ENCODE measurements at places on chromosomes 13 and 19.
A peak's percentile ranks its signal among the peaks of the same experiment; 100 is the strongest.

- no peak for DNase-seq
These were observed 360 bp downstream of the DDX39A start for GRCh38 chr19:14418856-14419105.

DNA sequence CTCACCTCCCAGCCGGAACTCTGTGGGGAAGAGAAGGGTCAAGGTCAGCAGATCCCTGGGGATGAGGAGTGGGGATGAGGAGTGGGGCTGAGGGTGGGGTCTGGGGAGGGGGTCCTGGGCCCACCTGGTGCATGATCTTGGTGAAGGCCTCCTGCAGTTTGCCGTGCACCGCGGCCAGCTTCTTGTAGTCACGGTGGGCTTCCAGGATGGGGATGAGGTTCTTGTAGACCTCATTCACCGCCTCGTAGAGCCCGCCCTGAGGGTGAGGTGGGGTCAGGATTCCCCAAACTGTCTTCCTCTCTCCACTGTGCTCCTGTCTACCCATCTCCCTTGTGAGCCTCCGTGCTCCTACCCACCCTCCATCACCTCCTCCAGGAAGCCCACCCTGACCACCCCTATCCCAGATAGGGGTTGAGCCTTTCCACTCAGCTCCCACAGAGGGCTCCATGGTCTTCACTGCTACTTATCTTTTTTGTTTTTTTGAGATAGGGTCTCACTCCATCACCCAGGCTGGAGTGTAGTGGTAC, 6.8 kb upstream of the KANK2 start:
- DNase-seq = no peak

- DNase-seq = peak; percentile 28
These were observed 60.5 kb downstream of the CCNE1 start for GRCh38 chr19:29872224-29872731.

DNA sequence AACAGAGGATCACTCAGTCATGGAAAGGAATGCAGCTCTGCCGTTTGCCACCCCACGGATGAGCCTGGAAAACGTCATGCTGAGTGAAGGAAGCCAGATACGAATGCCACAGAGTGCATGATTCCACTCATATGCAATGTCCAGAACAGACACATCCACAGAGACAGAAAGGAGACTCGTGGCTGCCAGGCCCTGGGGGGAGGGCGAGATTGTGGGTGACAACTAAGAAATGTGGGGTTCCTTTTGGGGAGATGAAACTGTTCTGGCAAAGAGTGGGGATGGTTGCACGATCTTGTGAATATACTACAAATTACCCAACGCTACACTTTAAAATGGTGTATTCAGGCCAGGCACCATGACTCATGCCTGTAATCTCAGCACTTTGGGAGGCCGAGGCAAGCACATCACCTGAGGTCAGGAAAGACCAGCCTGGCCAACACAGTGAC, 27.2 kb upstream of the NAPA start:
- DNase-seq = peak; percentile 49

DNA sequence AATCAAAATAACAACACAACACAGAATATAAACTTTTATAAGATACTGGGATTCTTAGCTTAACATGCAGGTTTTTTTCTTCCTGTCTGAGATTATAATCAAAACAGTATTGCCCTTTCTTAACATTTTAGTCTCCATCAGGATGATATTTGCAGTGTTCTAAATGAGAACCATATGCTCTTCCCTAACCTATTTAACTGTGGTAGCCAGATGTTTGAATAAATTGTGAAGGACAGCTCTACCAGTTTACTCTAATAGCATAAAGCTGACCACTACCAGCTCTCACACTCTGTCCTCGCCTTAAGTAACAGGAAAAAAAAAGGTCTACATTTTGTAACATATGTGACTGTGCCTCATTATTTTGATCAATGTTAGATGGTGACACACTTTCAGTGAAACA, 618.7 kb upstream of the SGCG start:
- no peak for DNase-seq

- DNase-seq = no peak
These were observed 16.5 kb downstream of the LRCH1 start for GRCh38 chr13:46569456-46569855.

- peak; percentile 78 for DNase-seq
These were observed 9.4 kb downstream of the HRC start for GRCh38 chr19:49145573-49146407.

DNA sequence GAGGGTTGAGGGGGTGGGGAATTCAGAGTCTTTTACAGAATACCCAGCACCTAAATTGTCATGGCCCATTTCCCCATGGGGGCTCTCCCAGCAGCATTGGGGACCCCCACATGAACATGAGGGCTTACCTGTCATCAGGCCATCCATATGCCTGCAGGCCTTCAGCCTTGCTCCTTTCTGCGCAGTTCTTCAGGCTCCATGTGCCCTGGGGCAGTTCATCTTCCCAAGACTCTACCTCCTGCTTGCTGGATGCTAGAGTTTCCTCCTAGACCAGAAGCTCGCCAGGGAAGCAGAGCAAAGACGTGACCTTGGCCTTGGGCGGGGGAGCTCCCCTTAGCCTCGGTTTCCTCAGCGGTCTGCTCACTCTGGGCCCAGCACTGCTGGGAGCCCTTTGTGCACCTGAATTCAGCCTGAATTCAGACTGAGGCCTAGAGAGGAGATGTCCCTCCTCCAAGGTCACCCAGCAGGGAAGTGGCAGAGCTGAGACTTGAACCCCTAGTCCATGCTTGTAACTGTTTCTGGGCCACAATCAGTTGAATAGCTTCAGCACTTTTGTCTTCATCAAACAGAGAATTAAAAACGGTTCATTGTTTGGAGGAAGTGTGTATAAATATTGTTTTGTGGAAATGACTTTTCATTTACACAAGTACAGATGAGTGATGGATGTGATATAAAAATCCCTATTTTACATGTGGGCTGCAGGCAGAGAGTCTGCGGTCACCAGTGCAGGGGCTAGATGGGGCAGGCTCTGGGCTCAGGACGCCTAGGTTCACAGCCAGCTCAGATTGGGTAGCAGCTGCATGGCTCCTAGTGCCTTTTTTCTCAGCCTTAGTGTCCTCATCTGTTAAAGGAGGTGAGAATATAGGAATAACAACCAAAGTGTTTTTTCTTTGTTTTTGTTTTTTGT, 9.5 kb downstream of the PPP5C start:
- no peak for DNase-seq

Measured in fibroblast of pulmonary artery (primary cell).